Breast epithelium (tissue), 4 donors: ENCODE measurements at places on chromosomes 4 and X.

DNA sequence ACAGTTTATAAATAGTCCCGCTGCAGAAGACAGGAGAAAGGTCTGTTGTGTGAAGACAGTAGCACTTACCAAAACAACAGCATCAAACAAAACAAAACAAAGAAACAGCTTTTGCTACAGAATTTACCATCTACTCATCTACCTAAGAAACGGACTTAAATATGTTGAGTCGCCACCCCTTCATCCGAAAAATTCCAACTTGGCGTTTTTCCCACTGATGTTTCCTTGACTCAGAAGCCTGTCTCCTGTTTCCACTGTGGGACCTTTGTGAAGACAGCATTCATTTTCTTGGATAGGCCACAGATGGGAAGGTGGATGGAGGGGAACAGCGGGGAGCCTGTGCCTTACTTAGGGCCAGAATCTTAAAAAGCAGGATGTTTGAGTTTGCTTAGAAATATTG lies 1.3 kb upstream of the ITM2A start:
- no peak overlapping the region for H3K4me3 ChIP-seq
- no peaks in the 10 kb centered on the region for H3K4me1 ChIP-seq
- DNase-seq = no peak
- no peaks in the 10 kb centered on the region for H3K27me3 ChIP-seq
- H3K36me3 ChIP-seq = no peaks in the 10 kb centered on the region

DNA sequence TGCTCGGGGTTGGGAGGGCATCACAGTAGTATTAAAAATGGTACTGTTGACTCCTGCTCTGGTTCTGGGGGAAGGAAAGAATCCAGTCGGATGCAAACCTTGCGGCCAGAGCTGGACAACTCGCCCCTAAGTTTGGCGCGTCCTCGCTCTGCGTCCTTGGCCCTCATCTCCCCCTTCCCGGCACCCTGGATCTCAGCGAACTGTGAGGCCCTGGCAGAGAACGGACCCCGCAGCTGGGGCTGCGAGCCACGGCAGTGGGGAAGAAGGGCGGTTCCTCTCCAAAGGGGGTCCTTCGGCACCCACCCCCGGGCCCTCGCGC lies 14.0 kb downstream of the ARHGEF6 start:
- peaks cover 7% of the 10 kb centered on the region for H3K4me1 ChIP-seq
- no peaks in the 10 kb centered on the region for H3K36me3 ChIP-seq
- DNase-seq = no peak
- H3K27ac ChIP-seq = peak overlapping the region; percentile 81
- H3K4me3 ChIP-seq = peak overlapping the region; percentile 65
- H3K27me3 ChIP-seq = no peaks in the 10 kb centered on the region

DNA sequence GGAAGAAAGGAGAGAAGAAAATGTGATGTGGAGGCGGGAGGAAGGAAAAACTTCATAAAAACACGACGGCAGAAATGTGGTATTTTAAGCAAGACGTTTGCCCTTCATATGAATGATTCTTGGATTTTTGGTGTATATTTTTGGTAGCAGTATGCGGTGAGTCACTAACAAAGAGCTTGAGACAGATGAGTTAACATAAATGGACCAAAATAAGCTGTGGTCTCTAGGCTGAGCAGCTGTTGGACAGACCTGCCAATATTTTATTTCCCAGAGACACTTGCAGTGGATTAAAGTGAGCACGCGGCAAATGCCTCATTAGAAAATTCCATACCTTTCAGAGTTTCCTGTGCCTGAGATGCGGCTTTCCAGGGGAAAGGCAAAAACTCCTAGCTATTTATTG lies 43.1 kb upstream of the RPS6KA3 start:
- H3K36me3 ChIP-seq = no peaks in the 10 kb centered on the region
- DNase-seq = no peak
- H3K4me1 ChIP-seq = no peaks in the 10 kb centered on the region
- no peak overlapping the region for H3K4me3 ChIP-seq
- H3K27ac ChIP-seq = no peak overlapping the region
- H3K27me3 ChIP-seq = no peaks in the 10 kb centered on the region

GRCh38 chrX:125757794-125758564 lies 408.1 kb downstream of the DCAF12L2 start:
- DNase-seq = no peak
- H3K36me3 ChIP-seq = no peaks in the 10 kb centered on the region
- no peaks in the 10 kb centered on the region for H3K27me3 ChIP-seq
- peak overlapping the region; percentile 8 for H3K4me3 ChIP-seq
- H3K4me1 ChIP-seq = no peaks in the 10 kb centered on the region

DNA sequence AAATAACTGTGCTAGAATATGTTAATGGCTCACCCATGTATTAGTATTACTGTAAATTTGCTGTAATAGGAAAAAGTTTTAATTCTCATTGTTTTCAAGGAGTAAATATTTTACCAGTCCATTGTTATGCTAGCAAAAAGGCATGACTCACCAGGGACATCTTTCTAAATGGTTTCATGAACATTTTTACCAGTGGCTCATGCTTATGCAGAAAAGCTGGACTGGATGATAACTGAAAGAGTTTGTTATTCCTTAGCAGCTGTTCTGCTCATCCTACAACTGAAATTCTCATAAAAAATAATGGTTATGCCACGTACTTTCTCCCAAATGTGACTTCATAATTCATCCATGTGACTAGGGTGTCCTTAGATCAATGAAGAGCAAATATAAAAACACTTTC lies 111.9 kb upstream of the PCDH18 start:
- H3K4me3 ChIP-seq = no peak overlapping the region
- no peaks in the 10 kb centered on the region for H3K27me3 ChIP-seq
- DNase-seq = no peak

DNA sequence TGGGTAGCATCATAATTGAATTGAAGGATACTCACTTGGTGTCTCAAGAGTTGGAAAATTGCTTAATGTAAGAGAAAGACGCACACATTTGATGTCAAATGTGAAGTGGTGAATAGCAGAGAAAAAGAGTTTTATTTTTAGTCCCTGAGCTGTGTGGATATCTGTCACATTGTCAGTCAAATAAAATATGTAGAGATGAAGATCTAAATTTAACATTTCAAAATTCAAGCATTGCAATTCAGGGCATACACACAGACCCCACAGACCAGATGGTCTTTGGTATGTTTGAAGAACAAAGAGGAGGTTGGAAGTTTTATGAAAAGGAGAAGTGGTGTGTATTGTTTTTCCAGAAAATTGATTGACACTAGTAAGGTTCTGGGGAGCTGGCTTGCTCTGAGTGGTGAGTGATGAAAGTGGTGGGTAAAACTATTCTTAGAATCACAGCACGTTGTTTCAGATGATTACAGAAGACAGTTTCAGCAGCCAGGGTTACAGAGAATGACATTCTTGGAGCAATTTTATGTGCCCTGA lies 44.9 kb upstream of the BBS12 start:
- no peak overlapping the region for H3K27ac ChIP-seq
- no peaks in the 10 kb centered on the region for H3K36me3 ChIP-seq
- no peaks in the 10 kb centered on the region for H3K4me1 ChIP-seq

GRCh38 chrX:30735839-30736238 lies 82.6 kb downstream of the GK start:
- DNase-seq = no peak
- no peak overlapping the region for H3K27ac ChIP-seq
- H3K4me3 ChIP-seq = no peak overlapping the region
- no peaks in the 10 kb centered on the region for H3K36me3 ChIP-seq

- H3K27ac ChIP-seq = no peak overlapping the region
- H3K27me3 ChIP-seq = no peaks in the 10 kb centered on the region
- DNase-seq = no peak
- H3K36me3 ChIP-seq = no peaks in the 10 kb centered on the region
Measured at GRCh38 chr4:24143741-24144140, 253.9 kb upstream of the PPARGC1A start.

- H3K4me3 ChIP-seq = no peak overlapping the region
- no peaks in the 10 kb centered on the region for H3K4me1 ChIP-seq
- H3K27me3 ChIP-seq = no peaks in the 10 kb centered on the region
- no peak overlapping the region for H3K27ac ChIP-seq
Measured at GRCh38 chrX:150197388-150197787, 165.7 kb upstream of the MAMLD1 start.

GRCh38 chr4:127284236-127284635 lies 348.5 kb upstream of the INTU start:
- no peak overlapping the region for H3K27ac ChIP-seq
- H3K4me1 ChIP-seq = no peaks in the 10 kb centered on the region
- no peaks in the 10 kb centered on the region for H3K36me3 ChIP-seq
- H3K27me3 ChIP-seq = no peaks in the 10 kb centered on the region
- H3K4me3 ChIP-seq = no peak overlapping the region

GRCh38 chr4:4840351-4840750 lies 19.1 kb upstream of the MSX1 start:
- no peaks in the 10 kb centered on the region for H3K27me3 ChIP-seq
- H3K27ac ChIP-seq = no peak overlapping the region
- H3K4me3 ChIP-seq = no peak overlapping the region
- H3K4me1 ChIP-seq = no peaks in the 10 kb centered on the region

- no peaks in the 10 kb centered on the region for H3K36me3 ChIP-seq
- peaks cover 4% of the 10 kb centered on the region for H3K27me3 ChIP-seq
- no peak for DNase-seq
- H3K4me3 ChIP-seq = no peak overlapping the region
Measured at GRCh38 chrX:119686087-119686691, 6.8 kb downstream of the SEPTIN6 start.

DNA sequence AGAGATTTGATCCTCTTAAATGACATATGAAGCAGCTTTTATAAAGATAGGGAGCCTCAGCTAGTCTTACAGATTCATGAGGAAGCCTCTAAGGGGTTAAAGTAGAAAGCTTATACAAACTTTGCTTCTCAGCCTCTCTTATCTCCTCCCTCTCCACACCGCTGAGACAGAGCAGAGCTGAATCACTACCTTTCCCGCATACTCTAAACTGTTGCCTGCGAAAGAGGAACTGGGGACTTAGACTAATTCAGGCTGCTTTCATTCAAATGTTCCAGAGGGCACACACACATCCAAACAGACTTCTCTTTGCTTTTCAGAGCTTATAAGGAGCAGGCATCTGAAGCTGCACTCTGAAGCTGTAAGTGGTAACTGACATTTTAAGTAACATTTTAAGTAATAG lies at the start of gene SERTM2:
Gene SERTM2, plus strand, starts transcription at position 169 of the 400 bp plus-strand sequence. CDS start 7,213 bp downstream, outside the sequence.
- no peaks in the 10 kb centered on the region for H3K4me1 ChIP-seq
- peaks cover 54% of the 10 kb centered on the region for H3K27me3 ChIP-seq
- no peak within 1 kb of the TSS for H3K4me3 ChIP-seq
- H3K27ac ChIP-seq = no peak within 1 kb of the TSS

- no peak for DNase-seq
- no peaks in the 10 kb centered on the region for H3K36me3 ChIP-seq
- no peak overlapping the region for H3K4me3 ChIP-seq
- H3K4me1 ChIP-seq = no peaks in the 10 kb centered on the region
- no peaks in the 10 kb centered on the region for H3K27me3 ChIP-seq
Measured at GRCh38 chr4:36206012-36206411, 38.3 kb downstream of the ARAP2 start.

DNA sequence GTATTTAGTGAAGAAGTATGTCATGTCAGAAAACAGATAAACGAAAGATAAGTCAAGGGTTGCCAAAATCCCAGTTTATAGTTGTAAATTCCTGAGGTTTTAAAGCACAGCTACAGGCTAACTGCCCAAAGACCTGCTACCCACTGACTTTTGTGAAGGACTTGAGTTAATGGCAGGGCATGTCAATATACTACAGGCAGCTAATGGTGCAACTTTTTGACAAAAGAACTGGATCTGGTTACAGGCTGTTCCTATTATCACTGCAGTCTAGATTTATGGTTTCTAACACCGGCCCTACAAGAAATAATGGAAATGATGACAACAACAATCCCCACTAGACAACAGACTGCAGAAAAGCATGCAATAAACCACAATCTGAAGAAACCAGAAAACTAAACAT lies 6.4 kb downstream of the SCML2 start:
- no peak overlapping the region for H3K4me3 ChIP-seq
- DNase-seq = no peak
- no peaks in the 10 kb centered on the region for H3K36me3 ChIP-seq
- H3K27ac ChIP-seq = no peak overlapping the region
- peaks cover 12% of the 10 kb centered on the region for H3K27me3 ChIP-seq

DNA sequence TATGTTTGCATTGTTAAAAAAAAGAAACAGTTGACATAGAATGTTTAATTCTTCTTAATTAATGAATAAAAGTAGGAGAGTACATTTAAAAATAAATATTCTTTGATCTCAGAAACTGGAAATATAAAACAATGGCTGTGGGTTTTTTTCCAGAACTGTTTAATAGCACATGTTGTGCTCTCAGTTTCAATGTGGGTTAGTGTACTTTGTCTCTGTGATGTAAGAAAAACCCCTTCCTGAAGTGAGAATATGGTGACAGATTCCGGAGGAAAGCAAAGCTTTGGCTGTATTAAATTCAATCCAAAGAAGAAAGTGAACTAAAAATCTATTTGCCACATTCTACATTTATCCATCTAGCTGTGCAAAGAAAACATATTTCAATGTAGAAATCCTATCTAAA lies 261.9 kb upstream of the ADGRL3 start:
- DNase-seq = no peak
- no peak overlapping the region for H3K27ac ChIP-seq
- H3K27me3 ChIP-seq = no peaks in the 10 kb centered on the region
- H3K36me3 ChIP-seq = no peaks in the 10 kb centered on the region
- H3K4me1 ChIP-seq = no peaks in the 10 kb centered on the region
- no peak overlapping the region for H3K4me3 ChIP-seq

DNA sequence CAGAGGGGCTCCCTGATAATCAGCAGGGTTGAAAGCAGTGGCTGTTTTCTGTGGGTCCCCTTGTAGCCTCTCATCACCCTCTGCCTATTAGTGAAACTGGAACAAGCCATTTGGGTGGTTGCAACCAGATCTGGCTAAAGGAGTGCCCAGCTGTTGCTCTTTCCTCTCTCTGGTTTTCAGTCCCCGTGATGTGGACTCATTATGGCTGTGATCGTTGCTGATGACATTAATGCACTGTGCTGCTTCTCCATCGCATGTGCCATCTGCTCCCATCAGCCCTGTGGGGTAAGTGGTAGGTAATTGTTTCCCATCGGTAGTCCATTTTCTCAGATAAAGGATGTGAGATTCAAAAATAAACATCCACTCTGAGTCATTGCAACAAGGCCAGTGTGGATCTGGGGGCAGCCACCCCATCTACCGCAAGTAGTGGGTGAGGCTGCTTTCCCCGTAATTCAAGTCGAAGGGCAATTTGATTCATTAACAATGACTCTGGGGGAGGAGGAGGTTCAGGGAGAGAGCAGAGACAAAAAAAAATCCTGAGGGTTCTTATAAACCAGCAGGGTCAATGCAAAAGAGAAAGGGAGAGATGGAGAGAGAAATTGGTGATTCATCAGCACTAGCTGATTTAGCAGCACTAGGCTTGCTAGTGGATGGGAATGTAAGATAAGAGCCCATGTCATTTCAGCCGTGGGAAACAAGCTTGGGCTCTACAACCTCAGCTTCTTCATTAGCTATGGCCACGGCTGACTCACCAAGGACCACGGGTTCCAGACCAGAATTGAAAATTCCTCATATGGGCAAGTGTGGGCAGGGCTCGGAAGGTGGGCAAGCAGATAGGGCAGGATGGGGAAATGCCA lies 357.8 kb downstream of the MID1IP1 start:
- no peaks in the 10 kb centered on the region for H3K36me3 ChIP-seq
- H3K27me3 ChIP-seq = peaks cover 63% of the 10 kb centered on the region
- no peak for DNase-seq
- no peaks in the 10 kb centered on the region for H3K4me1 ChIP-seq
- H3K27ac ChIP-seq = no peak overlapping the region
- H3K4me3 ChIP-seq = no peak overlapping the region
